Stimulated activated CD4-positive, alpha-beta T cell treated with anti-CD3 and anti-CD28 coated beads, Interleukin-4, amount 100 ng/mL, for 4 hours (primary cell): ENCODE measurements at places on chromosomes 1 and 21.

DNA sequence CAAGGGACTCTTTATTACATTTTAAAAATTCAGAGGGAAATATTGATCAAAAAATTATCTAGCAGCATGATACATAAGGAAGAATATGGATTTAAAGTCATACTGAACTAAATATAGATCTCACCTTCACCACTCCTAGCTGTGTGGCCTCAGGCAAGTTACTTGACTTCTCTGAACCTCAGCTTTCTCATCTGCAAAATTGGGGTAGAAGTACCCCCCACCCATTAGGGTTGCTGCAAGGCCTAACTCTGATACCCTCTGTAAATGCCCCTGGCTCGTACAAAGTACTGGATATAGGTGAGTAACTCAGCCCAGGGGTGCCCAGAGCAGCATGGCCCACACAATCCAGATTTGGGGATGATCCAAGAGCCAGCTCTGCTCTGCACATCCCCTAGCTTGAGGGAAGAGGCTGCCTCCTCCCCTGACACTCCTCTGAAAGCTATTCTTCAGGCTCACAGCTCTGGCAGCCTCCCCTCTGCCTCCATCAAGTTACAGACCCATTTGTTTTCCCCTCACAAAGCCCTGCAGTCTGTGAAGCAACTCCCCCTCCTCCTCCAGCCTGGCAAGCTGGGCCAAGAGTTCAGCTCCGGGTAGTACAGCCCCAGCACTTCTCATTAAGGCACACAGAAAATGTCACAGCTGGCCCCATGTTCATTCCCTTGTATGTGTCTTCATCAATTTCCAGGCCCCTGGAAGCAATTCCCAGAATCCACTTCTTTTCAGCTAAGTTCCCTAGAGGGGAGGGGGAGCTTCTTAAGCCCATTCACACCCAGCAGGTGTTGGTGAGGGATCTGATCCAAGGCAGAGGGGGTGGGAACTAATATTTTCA is 143.7 kb downstream of the PLPP3 start:
- no peak for DNase-seq

DNA sequence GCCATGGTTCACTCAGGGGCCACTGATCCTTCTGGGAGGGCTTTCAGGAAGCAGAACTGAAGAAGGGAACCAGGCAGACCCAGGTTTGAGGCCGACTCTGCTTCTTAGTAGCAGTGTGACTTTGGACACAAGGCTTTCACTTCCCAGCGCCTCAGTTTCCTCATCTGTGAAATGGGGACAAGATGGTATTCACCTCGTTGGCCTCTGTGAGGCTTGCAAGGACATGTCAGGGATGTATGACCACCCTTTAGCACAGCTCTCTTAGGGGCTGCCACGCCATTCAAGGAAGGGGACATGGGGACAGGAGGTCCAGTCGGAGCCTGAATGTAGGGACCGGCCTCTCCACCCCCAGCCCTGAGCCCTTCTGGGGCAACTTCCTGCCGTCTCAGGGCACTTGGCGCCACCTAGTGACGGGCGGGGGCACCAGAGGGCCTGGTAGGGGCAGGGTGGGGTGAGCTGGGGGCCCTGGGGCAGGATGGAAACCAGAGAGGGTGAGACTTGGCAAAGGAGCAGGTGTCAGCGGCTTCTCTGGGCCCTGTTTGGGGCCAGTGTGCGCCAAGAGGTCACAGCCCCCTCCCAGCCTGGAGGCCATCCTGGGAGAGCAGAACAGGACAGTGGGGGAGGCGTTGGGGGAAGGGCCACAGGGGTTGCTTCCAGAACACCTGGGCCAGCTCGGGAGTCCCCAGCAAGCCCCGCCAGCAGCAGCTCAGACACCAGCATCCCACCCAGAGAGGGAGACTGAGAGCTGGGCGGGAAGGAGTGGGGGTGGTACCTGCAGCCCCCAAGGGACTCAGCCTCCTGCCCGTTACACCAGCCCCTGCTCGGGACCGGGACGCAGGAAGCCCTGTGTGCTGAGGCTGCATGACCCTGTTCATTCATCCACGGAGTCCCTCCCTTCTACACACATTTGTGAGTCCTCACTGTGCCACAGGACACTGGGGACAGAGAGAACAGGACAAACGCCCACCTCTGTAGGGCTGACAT is 102.5 kb upstream of the TARDBP start:
- DNase-seq: peak; percentile 56

DNA sequence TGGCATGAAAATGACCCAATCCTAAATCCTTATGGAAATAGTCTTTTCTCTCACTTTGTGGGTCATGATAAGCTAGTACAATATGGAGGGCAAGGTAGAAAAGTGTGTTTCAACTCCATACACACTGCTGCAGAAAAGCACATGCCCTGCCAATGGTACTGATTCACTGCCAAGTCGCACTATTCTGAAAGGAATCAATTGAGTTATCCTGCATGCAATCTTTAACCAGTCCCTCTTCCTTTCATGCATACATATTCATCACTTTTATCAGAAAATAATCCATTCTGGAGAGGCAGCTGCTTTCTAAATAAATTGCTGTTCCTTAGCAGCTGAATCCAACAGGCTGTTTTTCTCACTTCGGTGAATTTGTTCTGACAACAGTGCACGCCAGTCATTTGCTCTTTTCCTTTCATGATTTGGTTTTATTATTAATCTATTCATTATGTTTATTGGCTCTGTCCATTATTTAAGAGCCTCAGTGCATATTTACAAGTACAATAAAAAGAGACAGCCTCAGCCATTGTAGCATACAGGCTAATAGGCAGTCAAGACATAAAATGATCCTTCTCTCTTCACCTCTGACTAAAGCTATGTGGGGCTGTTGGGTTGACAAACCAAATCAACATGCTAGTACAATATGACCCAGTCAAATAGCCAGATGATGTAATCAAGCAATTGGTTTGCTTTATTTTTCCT is 108.8 kb downstream of the CHD1L start:
- DNase-seq: no peak

DNA sequence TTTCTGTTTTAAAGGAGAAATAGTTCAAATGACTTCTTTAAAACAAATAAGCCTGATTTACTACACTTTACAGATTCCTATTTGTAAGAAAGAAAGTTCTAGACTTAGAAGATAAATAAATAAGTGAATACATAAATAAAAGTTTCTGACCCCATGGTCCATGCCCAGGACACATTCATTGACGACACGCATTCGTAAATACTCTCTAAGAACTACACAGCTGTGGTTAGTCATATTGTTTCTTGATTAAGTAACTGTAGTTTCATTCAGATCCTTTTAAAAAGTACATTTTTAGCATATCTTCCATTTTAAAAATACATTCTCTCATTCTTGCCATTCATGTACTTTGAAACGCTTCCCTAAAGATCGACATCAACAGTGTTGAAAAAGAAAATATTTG is 497.4 kb downstream of the SETD4 start:
- no peak for DNase-seq

DNA sequence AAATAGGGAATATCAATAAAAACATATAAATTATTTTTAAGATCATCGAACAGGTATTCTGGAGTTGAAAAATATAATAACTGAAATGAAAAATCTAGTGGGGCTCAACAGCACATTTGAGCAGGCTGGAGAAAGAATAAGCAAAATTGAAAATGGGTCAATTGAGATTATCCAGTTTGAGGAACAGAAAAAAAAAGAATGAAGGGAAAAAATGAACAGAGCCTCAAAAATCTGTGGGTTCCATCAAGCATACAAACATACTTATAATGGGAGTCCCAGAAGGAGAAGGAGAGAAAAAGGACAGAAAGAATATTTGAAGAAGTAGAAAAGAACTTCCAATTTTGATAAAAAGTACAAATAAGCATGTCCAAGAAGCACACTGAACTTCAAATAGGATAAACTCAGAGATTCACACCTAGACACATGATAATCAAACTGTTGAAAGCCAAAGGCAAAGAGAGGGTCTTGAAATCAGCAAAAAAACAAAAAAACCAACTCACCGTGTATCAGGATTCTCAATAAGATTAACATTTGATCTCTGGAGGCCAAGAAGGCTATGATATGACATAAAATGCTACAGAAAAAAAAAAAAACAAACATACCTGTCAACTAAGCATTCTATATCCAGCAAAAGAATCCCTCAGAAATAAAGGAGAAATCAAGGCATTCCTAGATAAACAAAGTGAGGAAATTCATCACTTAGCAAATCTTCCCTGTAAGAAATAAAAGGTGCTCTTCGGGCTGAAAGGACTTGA is 5.4 kb upstream of the COQ8A start:
- no peak for DNase-seq

DNA sequence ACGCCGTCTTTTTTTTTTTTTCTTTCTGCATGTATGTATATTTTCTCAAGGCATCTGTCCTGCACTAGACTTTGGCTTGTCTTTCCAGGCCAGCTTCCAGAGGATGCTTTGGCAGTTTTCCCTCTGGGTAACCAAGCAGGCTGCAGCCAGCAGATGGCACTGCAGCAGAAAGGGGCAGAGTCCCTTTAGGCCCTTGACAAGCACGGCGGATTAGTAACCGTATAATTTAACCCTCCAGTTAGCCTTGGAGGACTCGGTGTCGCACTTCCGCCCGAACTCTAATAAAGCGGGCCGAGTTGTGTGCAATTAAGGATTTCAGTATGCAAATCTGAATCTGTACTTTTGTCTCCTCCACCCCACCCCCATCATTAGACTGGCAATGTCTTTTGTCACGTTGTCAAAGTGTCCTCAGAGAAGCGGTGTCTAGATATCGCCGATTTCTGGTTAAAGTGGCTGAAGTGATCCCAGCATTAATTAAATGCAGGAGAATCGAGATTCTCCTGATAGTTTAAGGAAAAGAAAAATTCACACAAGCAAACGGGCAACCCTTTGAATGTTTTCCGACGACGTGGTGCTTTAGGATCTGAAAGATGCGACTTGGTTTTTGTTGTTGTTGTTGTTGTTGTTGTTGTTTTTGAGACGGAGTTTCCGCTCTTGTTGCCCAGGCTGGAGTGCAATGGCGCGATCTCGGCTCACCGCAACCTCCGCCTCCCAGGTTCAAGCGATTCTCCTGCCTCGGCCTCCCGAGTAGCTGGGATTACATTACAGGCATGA is 1.1 kb upstream of the TMEM167B start:
- no peak for DNase-seq

DNA sequence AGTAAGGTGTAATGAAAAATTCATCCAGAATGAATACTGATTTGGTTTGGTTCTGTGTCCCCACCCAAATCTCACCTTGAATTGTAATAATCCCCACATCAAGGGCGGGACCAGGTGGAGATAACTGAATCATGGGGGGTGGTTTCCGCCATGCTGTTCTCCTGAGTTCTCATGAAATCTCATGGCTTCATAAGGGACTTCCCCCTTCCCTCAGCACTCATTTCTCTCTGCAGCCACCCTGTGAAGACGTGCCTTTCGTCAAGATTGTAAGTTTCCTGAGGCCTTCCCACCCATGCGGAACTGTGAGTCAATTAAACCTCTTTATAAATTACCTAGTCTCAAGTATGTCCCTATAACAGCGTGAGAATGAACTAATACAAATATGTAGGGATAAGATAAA is 5.5 kb upstream of the SYNJ1 start:
- peak; percentile 23 for DNase-seq

DNA sequence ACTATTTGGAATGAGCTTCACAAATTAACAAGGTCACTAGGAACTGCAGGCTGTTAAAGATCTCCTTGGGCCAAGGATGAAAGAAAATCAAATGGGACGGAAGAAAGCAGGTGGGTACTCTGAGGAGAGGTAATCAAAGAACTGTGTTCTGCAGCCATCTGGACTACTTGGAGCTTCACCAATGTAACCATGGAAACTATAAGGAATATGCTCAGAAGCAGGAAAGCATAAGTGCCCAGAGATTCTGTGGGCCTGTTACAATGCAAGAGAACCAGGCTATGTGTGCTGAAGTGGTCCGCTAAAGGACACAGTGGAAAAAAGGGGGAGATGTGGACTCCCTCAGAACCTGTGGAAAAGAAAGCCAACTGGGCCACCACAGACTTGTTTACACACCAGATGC is 238.5 kb downstream of the PTGER3 start:
- DNase-seq: no peak

DNA sequence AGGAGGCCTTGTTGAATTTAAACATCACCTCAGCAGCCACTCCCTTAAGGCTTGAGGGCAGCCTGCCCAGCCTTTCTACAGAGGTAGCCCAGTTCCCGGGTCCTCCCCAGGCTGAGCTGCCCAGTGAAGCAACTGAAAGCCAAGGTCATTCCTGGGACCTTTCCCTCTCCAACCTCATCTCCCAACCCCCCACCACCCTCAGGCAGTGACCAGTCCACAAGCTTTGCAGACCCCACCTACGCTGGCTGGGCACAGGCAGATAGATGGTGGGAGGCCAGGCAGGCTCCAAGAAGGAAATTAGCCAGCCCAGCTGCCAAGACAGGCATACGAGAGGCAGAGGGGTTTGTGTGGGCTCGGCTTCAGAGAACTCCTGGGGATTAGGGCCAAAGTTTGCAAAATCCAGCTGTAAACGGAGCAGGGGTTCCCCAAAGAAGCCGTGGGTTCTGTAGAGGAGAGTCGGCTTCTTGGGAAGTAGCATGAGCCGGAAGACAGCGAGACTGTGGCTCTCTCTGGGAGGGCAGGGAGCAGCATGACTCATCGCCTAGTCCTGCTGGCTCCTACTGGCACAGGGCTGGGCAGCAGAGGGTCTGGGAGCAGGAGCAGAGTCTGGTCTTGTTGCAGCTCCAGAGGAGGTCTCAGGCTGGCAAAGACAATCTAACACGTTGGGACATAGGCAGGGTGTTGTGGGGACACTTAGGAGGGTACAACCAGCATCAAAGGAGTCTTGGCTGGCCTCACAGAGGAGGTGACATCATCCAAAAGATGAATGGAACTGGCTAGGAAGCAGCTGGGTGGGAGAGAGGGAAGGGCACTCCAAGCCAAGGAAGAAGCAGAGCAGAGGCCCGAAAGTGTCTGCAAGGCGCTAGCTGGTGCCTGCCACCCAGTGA is 2.8 kb upstream of the ZC3H12A start:
- no peak for DNase-seq

GRCh38 chr21:36236052-36236730 is 79.6 kb downstream of the DOP1B start:
- DNase-seq: no peak

- no peak for DNase-seq
Observed at GRCh38 chr1:234398849-234399381, 25.7 kb downstream of the COA6 start.

DNA sequence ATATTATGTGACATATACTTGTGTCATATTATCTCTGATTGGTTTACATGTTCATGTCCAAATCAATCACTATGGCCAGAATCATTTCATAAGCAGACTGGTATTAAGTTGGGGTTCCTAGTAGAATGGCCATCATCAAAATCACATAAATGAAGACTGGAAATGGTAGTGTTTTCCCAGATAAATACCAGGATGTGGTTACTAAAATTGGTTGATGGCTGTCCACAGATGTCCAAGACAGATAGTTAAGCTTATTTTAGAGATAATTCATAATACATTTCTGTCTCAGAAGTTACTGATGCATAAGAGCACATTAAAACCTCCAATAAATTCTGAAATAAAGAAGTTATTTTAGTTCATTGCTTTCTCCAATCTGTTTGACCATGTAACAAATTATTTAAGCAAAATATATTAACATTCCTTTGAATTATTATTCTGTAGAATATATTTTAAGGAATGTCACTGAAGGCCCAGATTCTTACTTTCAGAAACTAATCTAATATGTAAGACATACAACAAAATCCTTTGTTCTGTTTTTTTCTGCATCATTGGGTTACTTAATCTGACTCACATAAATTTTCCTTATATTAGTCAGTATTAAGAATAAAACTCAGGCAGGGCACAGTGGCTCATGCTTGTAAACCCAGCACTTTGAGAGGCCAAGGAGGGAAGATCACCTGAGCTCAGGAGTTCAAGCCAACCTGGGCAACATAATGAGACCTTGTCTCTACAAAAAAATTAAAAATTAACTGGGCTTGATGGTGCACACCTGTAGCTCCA is 483.9 kb downstream of the PTPRC start:
- no peak for DNase-seq

- DNase-seq: no peak
Observed at GRCh38 chr21:41052820-41053555, 115.0 kb upstream of the BACE2 start.

- DNase-seq: no peak
Observed at GRCh38 chr1:51570063-51570710, 46.7 kb upstream of the OSBPL9 start.
